Caki2 (cell line): ENCODE measurements at places on chromosomes 12 and 14.

DNA sequence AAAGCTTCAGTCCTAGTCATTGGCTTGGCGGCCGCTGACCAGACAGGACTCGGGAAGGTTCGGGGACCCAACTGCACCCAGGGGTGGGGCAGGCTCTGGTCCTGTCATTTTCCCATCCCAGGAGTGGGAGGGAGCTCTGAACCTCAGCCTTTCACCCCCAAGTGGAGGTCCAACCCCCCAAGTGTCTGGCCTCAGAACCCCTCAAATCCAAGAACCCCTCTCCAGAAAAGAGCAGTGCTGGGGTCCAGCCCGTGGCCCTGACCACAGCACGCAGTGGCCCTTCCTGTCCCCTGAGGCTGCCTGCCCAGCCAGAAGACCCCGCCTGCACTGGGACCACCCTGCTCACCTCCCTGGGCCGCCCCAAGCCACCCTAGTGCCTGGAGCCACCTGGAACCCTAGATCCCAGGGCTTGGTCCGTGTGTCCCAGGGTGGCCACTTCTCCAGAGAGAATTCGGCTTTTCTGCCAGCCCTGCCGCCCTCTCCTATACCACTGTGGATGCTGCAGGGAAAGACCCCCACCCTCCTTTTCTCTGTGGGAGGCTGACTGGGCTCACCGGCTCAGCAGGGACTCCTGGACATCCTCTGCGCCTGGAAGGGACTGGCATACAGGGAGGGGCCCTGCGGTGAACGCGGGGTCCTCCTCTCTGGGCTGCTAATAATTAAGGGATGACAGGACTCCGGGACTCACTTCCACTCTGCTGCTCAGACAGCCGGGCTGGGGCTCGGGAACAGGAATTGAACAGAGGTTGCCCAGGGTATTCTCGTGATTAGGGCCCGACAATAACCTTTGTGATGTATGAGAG lies 326.9 kb upstream of the SFSWAP start:
- DNase-seq, result no peak

DNA sequence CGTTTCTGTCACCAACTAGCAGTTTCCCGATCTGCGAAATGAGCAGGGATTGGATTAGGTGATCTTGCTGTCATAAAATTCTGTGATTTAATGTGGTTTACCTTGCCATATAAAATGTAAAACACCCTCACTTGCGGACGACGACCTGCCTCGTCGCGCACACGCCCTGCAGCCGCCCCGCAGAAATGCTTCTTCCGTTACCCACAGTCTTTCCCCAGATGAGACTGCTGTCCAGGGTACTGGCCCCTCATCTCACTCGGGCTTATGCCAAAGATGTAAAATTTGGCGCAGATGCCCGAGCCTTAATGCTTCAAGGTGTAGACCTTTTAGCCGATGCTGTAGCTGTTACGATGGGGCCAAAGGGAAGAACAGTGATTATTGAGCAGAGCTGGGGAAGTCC lies 17.7 kb upstream of the FOXJ2 start:
- no peak for DNase-seq

DNA sequence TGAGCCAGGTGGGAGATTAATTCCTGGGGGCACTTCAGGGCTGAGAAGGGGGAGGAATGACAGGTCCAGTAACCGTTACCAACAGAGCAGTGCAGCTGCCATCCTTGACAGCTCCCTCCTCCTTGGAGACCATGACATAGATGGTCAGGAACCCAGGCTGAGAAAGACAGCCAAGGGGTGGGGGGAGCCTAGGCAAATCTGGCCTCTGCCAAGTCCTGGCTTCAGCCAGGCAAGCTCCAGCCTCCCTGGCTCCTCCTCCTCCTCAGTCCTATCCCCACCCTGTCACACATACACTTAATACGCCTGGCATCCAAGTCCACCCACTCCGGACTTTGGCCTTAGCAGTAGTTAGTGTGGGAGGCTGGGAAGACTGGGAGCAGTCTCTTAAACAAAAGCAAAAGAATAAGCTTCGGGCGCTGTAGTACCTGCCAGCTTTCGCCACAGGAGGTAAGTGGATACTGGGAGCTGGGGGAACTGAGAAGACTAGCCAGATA lies at the start of gene RDH5:
Gene RDH5 (plus strand): TSS at position 323 of the 494 bp plus-strand sequence. CDS start 792 bp downstream, outside the sequence.
- peak; percentile 95 for DNase-seq

DNA sequence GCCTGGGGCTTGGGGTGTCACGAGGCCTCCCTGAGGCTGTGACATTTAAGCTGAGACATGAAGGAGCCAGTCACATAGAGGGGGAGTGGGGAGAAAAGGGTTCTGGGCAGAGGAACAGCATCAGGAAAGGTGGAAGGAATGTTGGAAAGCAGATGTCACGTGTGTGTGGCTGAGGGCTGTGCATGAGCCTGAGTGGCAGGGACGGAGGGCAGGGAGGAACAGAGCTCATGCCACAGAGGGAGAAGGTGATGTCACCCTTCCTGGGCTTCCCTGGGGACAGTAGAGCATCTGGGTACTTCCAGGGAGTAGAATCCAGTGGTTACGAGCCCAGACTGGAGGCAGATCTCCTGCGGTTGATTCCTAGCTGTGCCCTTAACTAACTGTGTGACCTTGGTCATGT lies 32.0 kb upstream of the JDP2 start:
- DNase-seq, result no peak

DNA sequence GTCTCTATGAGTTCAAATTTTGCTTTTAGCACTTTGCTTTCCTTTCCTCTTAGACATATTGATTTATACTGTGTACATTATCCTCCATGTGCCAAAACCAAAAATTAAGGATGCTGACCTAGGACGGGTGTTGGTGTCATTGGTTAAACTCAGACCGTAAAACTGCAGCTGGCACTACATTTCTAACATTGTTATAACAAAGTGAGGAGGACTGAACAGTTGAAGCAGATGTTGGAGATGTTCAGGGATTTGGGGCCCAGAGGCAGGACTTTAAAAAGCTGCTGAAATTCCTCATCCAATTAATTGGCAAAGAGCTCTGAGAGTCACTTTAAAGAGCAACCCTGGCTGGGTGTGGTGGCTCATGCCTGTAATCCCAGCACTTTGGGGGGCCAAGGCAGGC lies 72.4 kb downstream of the TMTC1 start:
- no peak for DNase-seq
